Stimulated activated CD4-positive, alpha-beta T cell treated with anti-CD3 and anti-CD28 coated beads, Interleukin-15, amount 100 ng/mL, for 1 hour (primary cell): ENCODE measurements at places on chromosomes 6 and 20.

DNA sequence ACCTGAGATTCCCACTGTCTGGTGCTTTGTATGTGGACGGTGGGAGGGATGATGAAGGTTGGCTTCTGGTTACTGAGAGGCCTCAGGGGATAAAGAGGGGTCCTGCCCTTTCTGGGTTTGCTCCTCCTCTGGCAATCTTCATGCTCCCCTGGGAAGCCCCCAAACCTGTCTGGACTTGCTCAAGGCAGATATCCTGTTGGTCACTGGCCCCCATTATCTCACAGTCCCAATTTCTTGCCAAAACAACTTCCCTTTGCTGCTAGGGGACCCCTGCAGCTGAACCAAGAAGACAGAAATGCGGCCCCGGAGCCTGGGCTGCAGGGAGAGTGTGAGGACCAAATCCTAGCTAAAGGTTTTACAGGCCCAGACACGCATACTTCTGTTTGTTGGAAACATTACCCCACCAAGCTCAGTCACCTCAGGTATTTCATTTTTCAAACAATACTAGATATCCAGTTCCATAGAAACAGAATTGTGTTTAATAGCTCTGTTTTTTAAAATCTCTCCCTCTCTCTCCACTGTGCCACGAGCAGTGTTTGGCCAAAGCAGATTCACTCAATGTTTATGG lies 63.4 kb upstream of the MRPS10 start:
- DNase-seq: no peak

DNA sequence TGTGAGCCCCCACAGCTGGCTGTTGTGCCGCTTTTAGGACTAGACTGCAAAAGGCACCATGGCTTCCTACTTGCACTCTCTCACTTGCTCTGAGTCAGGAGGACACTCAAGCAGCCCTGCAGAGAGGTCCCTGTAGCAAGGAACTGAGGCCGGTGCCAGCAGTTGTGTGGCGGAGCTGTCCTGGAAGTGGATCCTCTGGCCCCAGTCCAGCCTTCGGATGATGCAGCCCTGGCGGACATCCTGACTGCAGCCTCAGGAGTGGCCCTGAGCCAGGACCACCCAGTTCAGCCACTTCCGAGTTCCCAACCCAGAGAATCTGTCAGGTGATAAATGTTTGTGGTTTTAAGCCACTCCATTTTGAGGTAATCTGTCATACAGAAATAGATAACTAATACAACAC lies 17.5 kb downstream of the CTCFL start:
- DNase-seq: no peak

GRCh38 chr20:38123021-38123587 lies 42.0 kb downstream of the TGM2 start:
- no peak for DNase-seq

DNA sequence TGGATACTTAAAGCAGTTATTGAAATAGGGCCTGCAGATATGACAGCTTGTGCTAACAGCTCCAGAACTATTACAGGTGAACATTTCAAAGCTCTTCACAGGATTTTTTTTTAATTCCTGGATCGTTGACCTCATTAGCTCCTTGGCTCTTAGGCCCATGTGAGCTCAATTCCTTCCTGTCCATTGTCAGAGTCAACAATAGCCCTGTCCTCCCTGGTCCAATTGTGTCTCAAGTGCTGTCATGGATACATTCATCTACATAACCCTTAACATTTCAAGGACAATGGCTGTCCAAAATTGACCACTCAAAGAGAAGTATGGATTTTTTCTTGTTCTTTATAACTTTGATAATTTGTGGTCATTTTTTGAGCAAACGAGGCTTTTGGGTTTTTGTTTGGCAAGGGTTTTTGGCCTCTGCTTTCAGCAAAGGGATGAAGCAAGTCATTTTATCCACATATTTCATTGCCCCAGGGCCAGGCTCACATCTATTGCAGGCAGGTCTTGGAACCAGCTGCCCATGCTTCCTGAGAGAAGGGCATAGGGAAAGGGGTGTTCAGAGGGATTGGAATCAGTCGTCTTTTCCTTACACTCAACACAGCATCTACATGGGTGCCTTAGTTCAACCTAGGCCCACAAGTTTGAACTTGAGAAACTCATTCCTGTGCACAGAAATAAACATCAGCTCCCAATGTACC lies 282.1 kb downstream of the TPBG start:
- no peak for DNase-seq

DNA sequence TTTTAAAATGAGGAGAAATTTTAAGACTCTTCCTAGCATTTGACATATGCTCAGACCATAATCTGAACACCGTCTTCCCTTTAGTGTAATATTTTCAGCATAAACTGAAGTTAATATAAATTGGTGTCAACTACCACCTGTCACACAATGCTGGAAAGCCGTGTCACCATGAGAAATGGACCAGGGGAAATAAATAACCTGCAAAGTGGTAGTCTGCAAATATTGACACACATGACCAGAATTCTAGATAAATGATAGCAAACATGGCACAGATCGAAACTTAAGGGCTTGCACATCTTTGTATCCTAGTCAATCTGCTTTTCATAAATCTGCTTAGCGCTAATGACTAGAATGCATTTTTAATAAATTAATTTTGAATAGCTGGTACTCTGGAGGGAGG lies 191.9 kb downstream of the CD83 start:
- no peak for DNase-seq

- peak; percentile 16 for DNase-seq
Observed at GRCh38 chr6:158232316-158233213, 64.4 kb downstream of the GTF2H5 start.

DNA sequence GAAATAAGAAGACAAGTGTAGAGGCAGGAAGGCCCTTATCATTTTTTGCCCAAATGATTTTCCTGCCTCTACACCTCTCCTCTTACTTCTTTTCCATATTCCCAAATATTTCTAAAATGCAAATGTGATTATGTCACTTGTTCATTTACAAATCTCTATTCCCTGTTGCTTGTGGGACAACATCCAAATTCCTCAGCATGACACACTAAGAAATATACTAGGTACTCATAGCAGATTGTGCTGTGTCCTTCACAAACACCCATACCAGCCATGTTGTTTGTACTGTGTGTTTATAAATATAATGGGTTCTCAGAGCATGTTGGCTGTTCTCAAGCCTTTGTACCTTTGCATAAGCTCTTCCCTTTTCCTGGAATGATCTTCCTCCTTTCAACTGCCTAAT lies 17.7 kb upstream of the FYN start:
- DNase-seq: no peak
